ENCODE measurements at places on chromosomes 2 and 18.

DNA sequence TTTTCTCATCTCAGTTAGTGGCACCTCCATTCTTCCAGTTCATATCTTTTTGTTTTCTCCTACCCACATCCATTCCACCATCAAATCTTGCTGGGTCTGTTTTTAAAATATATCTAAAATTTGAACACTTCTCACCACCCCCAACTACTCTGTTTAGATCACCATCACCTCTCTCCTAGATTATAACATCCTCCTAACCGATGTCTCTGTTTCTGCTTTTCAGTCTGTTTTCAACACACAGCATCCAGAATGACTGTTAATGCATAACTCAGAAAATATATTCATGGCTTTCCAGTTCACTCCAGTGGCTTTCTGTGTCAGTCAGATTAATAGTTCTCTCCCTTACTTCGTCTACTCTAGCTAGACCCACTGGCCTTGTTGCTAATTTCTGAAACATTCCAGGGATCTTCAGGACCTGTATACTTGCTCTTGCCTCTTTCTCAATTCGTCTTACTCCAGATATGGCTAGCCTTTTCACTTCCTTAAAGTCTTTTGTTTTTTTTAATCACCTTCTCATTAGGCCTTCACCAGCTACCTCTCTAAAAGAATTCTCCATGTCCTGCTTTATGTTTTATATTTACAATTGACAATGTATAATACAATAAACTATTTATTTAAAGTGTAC is 105.3 kb downstream of the COMMD1 start:
- no peak for DNase-seq

DNA sequence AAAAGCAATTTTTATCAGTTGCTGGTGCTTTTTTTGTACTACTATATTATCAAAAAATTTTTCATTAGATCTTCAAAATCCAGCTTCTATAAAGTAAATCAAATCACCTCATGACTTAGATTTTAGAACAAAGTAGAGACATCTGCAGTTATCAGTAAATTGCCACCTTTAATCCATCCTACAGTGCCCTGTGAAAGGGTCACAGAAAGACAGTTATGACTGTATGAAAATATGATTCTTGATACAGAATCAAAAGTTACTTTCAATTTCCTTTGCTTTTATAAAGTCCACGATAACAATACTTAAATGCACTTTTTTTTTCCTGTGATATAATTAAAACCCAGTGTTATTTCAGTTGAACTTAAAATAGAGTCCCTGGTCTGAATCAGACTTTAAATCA is 61.4 kb downstream of the PRPF40A start:
- no peak for DNase-seq

- DNase-seq = no peak
Observed at GRCh38 chr2:168207851-168208250, 39.5 kb downstream of the STK39 start.

GRCh38 chr2:52571380-52572347 is 1195.9 kb upstream of the CHAC2 start:
- no peak for DNase-seq

- no peak for DNase-seq
Observed at GRCh38 chr2:220887271-220887870, 684.7 kb downstream of the EPHA4 start.

GRCh38 chr2:48849770-48850169 is 94.2 kb upstream of the LHCGR start:
- no peak for DNase-seq

DNA sequence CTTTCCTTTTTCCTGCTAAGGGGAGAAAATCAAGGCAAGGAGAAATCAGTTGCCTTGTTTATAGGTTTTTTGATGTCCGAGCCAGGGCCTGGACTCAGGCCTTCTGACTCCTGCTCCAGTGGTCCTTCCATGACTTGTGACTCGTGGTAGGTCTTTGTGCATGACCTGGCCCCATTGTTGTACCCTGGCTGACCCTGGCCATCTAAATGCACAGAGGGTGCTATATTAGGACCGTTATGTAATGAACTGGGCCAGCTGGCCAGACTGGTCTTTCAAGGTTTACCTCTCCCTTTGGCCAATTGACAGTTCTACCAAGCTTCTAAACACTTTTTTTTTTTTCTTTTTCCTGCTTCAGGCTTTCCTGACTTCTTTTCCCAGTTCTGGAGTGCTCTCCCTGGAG is 81.1 kb downstream of the SETBP1 start:
- no peak for DNase-seq

DNA sequence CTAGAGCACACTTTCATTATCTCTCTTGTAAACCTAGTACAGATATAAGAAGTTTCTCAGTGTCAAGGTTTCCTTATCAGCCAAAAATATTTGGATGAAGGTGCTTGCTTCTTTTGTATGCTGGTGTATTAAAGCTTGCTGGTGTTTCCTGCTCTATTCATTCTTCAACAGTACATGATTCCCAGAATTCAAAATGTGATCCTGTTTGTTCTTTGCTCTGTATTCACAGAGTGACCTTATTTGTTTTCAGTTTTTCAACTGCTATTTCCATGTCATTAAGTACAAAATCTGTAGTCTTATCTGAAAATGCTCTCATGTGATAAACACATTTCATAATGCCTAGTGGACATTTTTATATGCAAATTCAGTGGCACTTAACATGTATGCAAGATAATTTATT is 1185.8 kb downstream of the SUCLG1 start:
- no peak for DNase-seq

- no peak for DNase-seq
Observed at GRCh38 chr18:44130376-44130942, 550.2 kb upstream of the SETBP1 start.

- no peak for DNase-seq
Observed at GRCh38 chr2:152354069-152354755, 19.2 kb downstream of the FMNL2 start.

DNA sequence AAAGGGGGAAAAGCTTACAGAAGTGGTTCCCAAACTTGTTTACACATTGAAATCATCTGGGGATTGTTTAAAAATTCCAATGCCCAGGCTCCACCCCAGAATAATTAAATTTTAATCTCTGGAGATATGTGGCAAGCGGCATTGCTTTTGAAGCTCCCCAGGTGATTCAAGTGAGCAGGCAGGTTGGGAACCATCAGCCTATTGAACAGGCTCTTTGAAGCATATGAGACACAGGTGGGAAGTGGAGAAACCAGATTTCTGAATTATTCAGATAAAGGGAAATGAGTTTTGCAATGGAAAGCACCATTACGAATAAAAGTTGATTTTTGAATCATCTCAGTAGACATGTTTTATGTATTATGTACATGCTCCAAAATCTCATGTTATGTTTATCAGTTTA is 57.6 kb upstream of the NOSTRIN start:
- DNase-seq = no peak

- no peak for DNase-seq
Observed at GRCh38 chr2:111534910-111535352, 349.1 kb downstream of the ANAPC1 start.

- no peak for DNase-seq
Observed at GRCh38 chr18:75656563-75657247, 229.2 kb upstream of the SMIM21 start.
